Activated T-helper 9 cell treated with anti-CD3 and anti-CD28 coated beads, Interleukin-2, amount 50 U/mL, for 16 hours (primary cell): ENCODE measurements at places on chromosomes 1 and 21.

- no peak for DNase-seq
Observed at GRCh38 chr1:53947172-53947907, 1.2 kb downstream of the LRRC42 start.

DNA sequence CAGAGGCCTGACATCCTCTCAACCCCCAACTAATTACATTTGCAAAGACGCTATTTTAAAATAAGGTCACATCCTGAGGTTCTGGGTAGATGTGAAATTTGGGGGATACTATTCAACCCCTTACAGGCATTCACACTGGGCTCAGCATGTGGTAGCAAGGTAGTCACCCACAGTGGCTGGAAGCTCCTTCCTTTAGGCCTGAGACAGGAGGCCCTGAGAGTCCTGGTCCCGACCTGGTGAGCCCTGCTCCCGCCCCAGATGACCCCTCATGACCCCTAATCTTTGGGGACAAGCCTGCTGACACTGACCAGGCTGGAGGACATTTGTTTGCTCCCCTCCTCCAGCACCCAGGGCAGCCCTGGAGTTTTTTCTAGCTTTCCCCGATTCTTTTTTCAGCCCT lies 225.9 kb downstream of the DYRK1A start:
- no peak for DNase-seq

GRCh38 chr1:176199707-176200106 lies 7.4 kb downstream of the COP1 start:
- DNase-seq, result no peak

GRCh38 chr1:60911966-60912697 lies 170.2 kb upstream of the NFIA start:
- DNase-seq, result no peak

- DNase-seq, result no peak
Observed at GRCh38 chr1:200727257-200727656, 11.4 kb upstream of the CAMSAP2 start.

GRCh38 chr1:41416552-41417334 lies 55.5 kb downstream of the FOXO6 start:
- peak; percentile 46 for DNase-seq

GRCh38 chr1:53535846-53536245 lies 76.6 kb downstream of the DMRTB1 start:
- no peak for DNase-seq

DNA sequence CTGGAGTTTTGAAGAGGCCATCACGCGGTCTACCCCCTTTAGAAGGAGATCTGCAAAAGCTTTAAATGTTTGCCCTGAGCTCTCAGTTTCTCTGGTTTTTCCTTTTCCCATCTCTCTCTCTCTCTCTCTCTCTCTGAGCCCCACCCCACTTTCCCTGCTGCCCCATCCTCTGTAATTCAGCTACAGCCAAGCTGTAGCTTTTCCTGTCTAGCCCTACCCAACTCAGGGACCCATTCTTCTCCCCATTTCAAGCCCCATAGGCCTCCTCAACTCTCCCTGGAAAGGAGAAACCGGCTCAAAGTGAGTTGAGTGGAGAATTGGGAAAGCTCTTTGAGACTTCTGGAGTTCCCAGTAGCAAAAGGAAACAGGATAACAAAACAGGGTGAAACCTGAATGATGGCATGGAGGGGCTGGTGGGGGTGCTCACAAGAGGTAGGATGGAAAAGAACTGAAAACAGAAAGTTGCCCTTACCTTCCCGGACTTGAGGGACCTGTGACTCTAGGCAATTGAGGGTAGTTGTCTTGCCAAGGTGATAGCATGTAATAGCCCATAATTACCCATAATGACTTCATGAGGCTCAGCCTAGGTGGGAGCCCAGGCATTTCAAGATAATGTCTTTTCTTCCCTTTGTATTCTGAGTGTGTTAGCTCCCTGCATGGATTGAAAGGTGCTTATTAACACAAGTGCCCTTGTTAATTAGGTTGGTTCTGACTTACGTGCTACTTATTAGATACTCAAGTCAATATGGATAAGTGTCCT lies 84.9 kb downstream of the SLC16A1 start:
- no peak for DNase-seq

GRCh38 chr1:96510911-96511310 lies 210.7 kb upstream of the PTBP2 start:
- no peak for DNase-seq

GRCh38 chr1:15937146-15937545 lies 38.8 kb downstream of the ZBTB17 start:
- no peak for DNase-seq

GRCh38 chr21:8989261-8989711 lies 1532.1 kb upstream of the TPTE start:
- DNase-seq, result no peak

DNA sequence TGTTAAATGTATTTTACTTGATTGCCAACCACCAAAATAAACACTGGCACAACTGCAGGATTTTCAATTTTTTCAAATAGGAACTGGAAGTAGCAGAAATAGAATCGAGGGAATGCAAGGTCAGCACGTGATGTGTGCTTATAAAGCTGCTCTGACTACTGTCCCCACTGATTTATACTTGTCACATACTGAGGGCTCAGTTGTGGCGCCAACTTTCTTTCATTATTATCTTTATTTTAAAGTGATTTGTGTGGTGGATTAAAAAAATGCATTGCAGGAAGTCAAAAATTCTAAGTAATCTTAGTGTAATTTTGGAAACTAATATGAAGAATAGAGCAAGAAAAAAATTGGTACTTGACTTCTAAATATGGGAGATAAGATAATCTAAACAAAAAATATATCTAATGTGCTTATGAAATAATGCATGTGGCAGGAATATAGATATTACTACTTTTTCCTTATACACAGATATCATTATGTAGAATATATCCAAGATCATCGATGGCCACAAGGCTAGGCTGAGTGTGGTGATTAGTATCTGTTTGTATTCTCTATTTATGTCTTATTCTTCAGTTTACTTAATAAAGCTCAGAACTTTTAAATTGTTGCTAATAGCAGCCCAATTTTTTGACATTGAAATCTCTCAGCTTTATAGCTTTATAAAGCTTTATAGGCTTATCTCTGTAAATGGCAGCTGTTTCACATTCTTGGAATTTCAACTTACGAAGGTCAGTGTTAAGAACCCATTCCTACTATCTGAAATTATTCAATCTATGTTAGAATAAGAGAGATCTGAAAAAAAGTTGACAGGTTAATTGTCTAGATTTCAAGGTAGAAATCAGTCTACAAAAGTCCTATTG lies 404.5 kb upstream of the ADAMTS5 start:
- DNase-seq, result no peak

- no peak for DNase-seq
Observed at GRCh38 chr1:117179471-117179870, 31.3 kb downstream of the VTCN1 start.

GRCh38 chr1:169240449-169241232 lies 127.0 kb downstream of the NME7 start:
- DNase-seq, result no peak

DNA sequence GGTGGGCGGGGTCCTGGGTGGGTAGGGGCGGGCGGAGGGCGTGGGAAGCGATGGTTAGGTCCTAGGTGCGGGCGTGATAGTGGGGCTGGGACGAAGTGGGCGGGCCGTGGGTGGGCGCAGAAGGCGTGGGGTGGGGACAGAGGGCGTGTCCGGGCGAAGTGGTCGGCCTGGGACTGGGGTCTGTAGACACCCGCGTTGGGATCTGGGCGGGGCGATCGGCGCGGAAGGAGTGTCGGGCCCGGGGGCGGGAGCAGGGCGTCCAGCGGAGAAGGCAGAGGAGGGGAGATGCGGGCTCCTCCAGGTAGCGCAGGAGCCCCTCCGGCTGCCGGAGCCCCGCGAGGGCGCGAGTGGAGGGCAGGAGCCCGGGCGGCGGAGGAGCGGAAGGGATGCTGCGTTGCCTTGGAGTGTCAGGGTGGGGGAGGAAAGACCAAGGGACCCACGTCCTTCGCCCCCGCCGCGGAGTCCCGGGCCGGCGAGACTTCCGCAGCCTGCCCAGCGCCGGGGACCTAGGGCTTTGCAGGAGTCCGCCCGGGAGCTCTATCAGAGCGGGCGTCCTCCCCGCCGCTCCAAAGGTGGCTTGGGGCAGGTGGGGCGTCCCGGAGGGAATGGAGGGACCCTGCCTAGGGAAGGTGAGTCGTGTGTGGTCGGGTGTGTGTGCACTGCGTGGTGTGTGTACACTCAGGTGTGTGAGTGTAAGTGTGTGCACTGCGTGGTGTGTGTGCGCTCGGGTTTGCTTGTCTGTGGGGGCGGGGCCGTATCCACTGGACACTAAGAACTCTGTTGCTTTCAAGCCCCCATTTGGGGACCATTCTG lies 27.0 kb upstream of the PRSS38 start:
- no peak for DNase-seq

DNA sequence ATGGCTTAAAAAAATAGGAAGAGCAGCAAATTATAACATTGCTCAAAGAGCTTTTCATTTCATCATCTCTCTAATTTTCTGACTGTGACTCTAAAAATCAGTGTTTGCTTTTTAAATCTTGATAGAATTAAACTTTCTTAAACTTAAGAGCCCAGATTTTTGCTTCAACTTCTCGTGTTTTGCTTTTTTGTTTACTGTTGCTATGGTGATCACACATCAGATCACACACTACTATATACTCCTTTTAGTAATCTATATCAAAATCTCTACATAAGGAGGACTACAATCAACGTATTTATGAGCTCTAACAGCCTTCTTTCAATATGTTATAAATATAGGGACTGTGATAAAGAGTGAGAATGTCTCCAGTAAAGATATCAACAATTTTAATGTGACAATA lies 537.3 kb downstream of the KCNT2 start:
- no peak for DNase-seq

DNA sequence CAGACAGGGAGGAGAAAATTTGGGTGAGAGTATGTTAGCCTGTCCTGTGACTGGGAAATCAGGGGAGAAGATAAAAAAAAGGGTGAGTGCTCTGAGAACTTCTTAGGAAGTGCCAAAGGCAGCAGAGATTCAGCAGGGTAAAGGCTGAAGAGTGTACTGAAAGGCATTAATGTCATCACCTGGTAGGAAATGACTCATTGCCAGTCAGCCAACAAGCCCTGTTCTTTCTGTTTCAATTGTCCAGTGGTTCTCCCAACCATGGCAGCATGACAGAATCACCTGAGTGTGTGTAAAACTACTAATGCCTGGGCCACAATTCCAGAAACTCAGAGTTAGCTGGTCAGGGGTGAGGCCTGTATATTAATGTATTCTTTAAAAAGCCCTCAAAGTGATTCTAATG lies 83.5 kb downstream of the INTS7 start:
- no peak for DNase-seq

- no peak for DNase-seq
Observed at GRCh38 chr1:22329148-22329515, 122.5 kb upstream of the ZBTB40 start.

DNA sequence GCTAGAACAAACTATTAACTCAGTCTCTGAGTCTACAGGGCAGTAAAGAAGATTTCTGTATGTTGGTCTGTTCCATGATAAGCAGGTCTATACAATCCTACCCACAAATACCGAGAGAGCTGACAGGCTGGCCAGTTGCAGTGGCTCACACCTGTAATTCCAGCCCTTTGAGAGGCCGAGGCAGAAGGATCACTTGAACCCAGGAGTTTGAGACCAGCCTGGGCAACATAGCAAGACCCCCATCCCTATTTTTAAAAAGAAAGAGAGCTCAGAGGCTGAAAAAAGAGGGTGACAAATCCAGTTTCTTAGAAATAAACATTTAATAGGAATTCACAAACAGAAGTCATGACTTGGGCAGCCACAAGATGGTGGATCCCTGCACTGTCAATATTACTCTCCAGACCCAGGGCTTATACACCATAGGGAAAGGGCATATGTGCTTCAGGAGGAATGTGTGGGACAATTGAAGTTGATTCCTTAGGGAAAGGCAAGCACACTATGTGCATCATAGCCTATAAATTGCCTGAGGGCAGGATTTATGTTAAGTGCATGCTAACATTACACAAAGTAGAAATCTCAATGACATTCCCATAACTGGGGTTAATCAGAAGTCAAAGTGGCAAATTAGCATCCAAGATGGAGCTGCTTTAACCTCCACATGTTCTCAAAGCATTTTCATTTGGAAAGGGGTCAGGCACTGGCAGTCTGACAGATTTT lies 66.8 kb downstream of the SLC16A1 start:
- DNase-seq, result no peak
